Stimulated activated CD8-positive, alpha-beta memory T cell treated with anti-CD3 and anti-CD28 coated beads, Interleukin-15, amount 100 ng/mL, for 48 hours (primary cell): ENCODE measurements at places on chromosomes 13 and 19.

GRCh38 chr19:20482721-20483120 lies 82.9 kb downstream of the ZNF737 start:
- DNase-seq: no peak

GRCh38 chr13:36530050-36530789 lies 97.9 kb downstream of the CCNA1 start:
- no peak for DNase-seq

GRCh38 chr13:23985839-23986238 lies 88.5 kb upstream of the C1QTNF9B start:
- DNase-seq: no peak

DNA sequence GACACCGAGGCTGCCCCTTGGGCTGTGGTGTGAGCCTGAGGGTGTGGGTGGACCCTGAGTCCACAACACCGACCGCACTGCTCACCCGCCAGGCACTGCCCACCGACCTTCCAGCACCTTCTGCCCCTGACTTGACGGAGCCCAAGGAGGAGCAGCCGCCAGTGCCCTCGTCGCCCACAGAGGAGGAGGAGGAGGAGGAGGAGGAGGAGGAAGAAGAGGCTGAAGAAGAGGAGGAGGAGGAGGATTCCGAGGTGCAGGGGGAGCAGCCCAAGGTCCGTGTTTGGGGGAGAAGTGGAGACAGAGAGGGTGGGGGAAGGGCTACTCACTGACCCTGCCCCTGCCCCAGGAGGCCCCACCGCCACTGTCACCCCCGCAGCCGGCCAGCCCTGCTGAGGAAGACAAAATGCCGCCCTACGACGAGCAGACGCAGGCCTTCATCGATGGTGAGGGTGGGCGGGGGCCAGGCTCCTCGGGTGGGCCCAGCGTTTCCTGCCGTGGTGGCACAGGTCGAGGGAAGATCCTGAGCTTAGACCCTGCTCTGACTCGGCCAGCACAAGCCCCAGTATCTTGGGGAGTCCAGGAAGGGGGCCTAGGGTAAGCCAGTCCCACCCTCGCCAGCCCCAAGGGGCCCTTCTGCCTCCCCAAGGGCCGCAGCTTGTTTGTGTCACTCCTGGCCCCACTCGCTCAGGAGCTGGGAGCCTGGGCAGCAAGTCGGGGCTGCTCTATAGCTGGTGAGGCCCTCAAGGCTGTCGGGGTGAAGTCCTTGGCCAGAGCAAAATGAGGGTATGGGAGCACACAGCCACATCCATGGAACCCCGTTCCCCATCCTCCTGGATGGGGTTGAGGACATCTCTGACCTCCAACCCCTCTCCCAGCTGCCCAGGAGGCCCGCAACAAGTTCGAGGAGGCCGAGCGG lies 12.2 kb downstream of the PRKCSH start:
- DNase-seq: no peak

DNA sequence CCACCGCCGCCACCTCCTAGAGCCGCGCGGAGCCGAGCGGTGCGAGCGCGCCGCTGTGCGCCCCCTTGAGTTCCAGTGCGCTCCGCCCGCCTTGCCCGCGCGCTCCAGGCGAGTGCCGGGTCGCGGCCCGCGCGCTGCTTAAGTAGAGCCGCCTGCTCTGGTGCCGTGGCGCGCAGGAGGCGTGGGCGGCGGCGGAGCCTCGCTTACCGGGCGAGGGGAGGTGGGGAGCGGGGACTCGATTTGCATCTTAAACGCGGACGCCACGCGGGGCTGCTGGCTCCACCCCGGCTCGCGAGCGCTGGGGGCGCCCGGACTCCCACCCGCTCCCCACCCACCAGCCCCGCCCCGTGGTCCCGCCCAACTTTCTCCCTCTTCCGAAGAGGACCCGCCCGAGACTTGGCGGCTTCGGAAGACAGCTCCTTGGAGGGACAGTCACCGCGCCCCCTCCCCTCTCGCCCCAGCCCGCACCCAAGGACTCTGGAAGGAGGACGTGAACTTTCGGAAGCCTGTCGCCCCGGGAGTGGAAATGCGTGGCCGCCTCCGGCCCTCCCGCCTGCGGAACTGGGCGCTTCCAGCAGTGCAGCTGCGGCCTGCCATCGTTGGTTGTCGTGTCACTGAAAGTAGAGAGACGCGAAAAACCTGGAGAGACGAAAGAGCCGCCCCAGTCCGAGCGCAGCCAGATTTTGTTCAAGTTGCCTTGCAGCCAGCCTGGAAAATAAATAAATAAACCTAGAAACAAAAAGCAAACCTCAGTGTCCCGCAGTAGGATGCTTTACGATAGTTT lies at the start of gene KCTD12:
Gene KCTD12 (minus strand): TSS at position 114 of the 784 bp plus-strand sequence. CDS start 257 bp downstream, outside the sequence.
- peak; percentile 53 for DNase-seq

DNA sequence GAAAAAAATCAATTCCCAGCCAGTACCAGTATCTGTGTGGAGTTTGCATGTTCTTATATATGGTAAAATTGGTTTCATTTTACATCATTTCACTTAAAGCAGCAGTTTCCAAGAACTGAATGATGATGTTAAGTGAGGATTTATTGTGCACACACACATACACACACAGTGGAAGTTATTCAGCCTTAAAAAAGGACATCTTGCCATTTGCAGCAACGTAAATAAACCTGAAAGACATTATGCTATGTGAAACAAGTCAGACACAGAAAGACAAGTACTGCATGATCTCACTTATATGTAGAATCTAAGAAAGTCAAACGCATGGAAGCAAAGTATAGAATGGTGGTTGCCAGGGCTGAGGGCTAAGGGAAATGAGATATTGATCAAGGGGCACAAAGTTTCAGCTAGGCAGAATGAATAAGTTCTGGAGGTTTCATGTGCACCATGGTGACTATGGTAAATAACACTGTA lies 5.3 kb downstream of the SIGLECL1 start:
- DNase-seq: no peak

DNA sequence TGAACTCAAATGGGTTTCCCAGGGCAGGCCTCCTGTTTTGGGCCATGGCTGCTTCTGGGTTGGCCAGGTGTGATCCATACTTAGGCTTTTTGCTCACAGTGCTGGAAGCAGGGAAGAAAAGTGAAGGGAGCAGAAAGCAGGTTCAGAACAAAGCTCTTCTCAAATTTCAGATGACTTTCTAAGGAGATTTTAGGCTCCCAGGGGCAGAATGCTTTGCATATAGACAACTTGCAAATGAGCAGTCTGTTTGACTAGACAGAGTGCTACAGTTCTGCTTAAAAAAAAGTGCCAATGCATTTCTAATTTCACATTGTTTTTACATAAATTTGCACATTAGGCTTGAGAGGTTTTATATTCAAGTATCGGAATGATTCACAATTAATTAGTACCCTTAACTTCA lies 2.6 kb upstream of the SLC10A2 start:
- DNase-seq: no peak

DNA sequence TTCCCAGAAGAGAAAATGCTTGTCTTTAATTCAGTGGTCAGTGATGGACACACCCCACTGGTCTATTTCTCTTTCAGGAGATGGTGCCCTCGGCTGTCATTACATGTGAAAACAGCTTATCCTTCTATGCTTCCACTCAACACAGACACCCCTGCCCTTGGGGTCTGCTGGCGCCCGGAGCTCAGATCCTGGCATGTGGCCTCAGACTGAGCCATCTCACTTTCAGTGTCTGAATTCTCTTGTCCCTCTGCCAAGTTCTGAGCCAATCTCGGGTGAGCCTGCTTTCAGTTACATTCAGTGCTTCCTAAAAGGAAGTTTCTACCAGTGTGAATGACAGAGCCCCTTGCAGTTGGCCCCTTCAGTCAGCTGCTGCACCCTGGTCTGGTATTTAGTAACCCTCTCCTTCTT lies 293.6 kb downstream of the DNAJC15 start:
- DNase-seq: no peak

DNA sequence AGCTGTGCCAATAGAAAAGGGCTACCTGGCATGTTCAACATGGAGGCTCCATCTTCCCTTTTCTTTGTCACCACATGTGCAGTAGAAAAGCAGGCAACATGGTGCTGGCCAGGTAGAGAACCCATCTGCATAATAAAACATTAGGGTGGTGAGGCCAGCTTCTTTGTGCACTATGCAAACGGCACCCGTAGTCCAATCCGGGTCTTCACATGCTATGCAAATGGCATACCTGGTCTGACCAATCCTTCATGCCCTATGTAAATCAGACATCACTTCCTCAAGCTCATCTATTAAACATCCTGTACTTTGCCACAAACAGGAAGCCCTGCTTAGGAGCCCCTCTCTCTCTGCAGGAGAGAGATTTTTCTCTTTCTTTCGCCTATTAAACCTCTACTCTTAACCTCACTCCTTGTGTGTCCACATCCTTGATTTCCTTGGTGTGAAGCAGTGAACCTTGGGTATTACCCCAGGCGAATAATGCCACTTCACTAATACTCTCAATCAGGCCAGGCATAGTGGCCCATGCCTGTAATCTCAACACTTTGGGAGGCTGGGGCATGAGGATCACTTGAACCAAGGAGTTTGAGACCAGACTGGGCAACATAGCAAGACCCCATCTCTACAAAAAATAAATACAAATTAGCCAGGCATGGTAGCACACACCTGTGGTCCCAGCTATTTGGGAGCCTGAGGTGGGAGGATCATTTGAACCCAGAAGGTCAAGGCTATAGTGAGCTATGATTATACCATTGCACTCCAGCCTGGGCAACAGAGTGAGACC lies 111.3 kb upstream of the MRI1 start:
- no peak for DNase-seq

DNA sequence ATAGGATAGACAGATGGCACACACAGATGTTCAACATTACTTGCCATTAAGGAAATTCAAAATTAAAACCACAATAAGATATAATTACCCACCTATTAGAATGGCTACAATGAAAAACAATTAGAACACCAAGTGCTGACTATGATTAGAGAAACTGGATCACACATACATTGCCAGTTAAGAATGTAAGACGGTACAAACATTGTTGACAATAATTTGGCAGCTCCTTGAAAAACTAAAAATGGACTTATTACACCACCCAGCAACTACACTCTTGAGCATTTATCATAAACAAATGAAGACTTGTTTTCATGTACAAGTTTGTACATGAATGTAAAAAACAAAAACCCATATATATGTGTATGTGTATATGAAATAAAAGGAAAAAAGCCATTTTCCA lies 13.7 kb downstream of the ZNF461 start:
- DNase-seq: no peak

- no peak for DNase-seq
Measured at GRCh38 chr13:91904005-91904404, 505.6 kb downstream of the GPC5 start.

DNA sequence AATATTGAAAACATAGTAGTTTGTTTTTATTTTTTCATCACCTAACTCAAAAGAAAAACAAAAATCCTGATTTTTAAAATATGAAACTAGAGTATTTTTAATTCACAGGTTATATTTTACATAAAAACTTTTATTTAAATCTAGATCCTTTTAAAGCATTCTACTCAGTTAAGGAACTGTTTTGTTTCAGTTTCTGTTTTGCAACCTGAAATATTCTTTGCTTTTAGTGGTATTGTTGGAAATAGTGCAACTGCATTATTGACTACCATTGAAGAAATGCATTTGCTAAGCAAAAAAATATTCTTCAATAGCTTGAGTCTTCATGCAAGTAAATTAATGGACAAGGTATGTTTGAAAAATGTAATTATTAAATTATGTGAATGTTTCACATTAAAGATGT lies 43.8 kb downstream of the COG6 start:
- DNase-seq: no peak

DNA sequence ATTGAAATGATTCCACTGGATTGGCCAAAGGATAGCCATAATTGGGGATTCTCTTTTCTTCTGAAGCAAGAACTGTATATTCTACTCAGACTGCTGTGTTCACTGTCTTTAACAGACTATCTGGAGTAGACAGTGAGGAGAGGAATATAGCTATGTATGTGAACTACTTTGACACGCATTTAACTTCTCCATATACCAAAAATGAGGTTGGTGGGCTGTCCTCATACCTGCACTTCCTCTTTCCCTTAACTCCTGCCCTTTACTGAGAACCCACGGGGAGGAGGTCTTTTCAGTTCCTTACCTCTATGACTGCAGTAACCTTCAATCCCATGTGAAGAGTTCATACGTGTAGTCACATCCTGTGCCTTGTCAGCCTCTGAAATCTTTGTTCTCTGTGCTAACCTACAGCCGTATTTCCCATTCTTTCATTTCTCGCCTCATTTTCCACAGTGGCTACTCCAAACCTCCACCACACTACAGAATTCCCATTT lies 305.8 kb downstream of the MTUS2 start:
- no peak for DNase-seq

DNA sequence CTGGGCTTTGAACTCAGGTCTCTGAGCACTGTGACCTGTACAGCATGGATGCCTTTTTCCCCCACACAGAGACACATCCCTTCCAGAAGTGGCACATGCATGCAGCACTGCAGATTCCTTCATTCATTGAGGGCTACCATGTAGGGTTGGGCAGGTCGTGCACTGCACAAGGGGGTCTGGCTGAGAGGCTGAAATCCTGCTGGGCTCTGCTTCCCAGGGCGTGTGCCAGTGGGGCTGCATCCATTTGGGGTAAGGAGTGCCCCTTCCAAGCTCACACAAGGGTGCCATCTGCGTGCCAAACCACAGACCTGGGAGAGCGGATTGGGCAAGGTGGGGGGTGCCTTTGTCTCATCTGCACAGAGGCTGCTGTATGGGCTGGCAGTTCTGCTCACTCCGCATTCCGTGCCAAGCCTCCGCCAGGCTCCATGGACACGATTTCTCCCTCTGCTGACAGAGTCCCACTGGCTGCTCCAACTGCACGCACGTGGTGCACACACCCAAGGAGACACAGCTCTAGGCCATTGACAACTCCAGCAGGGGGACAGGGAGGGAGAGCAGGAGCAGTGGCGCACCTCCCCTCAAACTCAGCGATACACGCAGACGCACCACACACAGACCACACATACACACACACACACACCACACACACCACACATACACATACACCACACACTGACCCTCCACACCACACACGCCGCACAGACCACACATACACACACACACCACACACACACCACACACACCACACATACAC lies 4.5 kb upstream of the SHISA7 start:
- no peak for DNase-seq

- no peak for DNase-seq
Measured at GRCh38 chr13:38950987-38951386, 39.6 kb downstream of the STOML3 start.

GRCh38 chr13:113649212-113649611 lies 8.8 kb downstream of the ATP4B start:
- no peak for DNase-seq

- no peak for DNase-seq
Measured at GRCh38 chr13:75136151-75136550, 345.8 kb downstream of the TBC1D4 start.

GRCh38 chr19:46463516-46463915 lies 7.8 kb downstream of the PNMA8A start:
- no peak for DNase-seq

DNA sequence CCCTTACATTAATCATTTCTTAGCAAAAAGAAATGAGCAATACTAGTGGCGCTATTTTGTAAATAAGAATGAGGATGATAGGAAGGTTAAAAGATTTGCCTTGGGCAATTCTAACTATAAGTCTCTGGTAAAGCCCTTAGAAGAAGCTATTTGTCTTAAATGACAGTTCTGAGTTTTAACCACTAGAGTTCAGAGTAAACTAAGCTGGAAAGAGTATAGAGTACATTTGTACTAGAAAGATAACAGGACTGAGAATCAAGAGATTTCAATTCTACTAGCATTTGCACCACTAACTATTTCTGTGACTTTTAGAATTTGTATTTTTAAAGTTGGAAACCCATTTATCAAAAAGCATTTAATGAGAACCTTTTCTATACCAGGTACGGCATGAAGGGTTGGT lies 750.3 kb downstream of the OLFM4 start:
- DNase-seq: no peak

GRCh38 chr19:40155749-40156265 lies 35.4 kb upstream of the MAP3K10 start:
- no peak for DNase-seq

GRCh38 chr13:81488021-81488420 lies 1147.1 kb upstream of the SPRY2 start:
- no peak for DNase-seq
